ENCODE measurements at places on chromosomes 7 and 10.

DNA sequence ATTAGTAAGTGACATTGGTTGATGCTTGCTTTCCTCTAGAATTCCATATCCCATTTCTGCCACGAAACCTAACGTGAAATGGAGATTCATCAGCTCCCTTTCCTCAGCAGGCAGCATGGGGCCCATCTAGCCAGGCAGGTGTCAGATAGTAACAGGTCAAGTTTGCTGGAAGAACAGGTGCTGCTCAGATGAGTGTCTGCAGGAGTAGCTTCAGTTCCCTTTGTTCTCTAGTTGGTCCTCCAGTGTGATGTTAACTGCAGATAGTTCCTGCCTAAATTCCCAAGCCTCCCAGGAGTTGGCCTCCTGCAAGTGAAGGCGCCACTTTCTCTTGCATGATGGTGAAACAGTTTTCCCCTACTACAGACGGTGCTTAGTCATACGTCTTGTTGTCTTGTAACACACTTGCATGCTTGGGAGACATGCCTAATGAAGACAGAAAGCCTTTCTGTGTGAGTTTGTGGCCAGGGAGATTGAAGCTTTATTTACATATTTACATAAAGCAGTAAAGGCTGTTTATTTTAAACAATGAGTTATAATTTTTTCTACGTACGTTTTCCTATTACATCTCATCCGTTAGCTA, 175.4 kb downstream of the CHN2 start:
- no peak for DNase-seq

DNA sequence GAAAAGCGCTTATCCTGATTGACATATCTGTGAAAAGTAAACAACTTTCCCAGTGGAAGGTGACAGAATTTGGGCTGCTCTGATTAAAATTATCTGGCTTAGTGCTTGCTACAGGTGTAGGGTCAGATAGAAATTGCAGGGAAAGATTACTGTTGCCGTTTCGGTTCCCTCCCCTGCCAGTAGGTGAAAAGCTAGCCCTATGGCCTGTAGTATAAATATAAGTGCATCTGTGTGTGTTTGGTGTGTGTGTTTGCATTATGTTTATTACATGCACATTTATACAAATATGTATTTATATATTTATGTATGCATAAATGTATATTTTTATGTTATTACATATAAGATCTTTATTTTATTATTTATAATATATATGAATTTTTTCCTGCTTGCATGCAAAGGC, 72.3 kb upstream of the VOPP1 start:
- DNase-seq, result no peak

DNA sequence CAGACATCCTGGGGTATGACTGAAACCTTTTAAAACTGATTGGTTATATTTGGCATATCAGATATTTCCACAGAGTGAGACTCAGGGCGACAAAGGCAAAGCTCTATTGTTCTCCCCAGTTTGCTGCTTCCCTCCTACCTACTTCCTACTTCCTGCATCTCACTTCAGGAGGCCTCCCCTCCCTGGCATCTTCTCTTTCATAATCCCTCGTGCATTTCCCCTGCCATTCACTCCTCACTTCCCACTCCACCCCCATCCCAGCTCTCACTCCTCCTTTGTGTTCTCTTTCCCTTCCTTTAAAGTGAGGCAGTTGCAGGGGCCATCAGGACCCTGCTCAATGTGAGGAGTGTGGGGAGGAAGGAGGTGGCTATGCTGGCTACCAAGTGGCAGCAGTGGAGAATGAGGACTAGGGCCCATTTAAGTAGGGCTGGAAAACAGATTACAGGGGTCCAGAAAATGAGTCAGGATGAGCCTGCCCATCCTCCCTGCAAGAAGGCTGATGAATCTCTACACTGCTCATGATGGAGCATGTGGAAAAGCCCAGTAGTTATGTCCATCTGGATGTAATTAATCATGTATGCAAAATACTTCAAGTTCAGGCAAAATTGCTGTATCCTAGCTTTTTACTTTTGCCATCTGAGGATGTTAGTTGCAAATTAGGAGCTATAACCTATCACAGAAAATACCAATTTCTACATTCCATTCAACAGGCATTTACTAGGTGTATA, 311.8 kb upstream of the IMMP2L start:
- no peak for DNase-seq

GRCh38 chr7:43876976-43877745, 7.8 kb upstream of the MRPS24 start:
- no peak for DNase-seq

- no peak for DNase-seq
Observed at GRCh38 chr10:118764195-118764594, 9.4 kb upstream of the CACUL1 start.

- DNase-seq, result no peak
Observed at GRCh38 chr7:142583446-142583845, 165.8 kb upstream of the PRSS1 start.

DNA sequence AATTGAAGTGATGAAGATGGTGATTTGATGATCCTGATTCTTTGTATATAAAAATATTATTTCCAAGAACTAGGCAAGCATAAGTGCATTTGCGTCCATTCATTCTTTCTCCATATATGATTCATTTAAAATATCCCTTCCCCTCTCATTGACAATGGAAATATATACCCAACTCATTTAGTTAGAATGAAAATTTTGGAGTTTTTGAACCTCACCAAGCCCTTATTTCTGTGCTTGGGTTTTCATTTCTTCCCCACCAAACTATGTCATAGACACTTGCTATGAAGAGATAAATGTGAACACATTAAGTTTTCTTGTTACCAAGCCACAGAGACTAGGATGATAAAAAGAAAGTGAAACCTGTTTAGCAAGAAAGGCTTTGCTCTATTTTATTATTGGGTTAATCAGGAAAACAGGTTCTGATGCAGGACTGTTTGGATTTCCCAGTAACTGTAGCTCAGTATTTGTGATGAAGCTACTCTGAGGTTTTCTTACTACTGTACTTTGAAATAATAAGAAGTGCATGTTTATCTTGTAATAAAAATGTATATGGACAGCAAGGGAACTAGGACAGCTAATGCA, 68.3 kb downstream of the ITGB1 start:
- DNase-seq, result no peak

GRCh38 chr10:6214612-6215011, 11.9 kb downstream of the PFKFB3 start:
- no peak for DNase-seq

DNA sequence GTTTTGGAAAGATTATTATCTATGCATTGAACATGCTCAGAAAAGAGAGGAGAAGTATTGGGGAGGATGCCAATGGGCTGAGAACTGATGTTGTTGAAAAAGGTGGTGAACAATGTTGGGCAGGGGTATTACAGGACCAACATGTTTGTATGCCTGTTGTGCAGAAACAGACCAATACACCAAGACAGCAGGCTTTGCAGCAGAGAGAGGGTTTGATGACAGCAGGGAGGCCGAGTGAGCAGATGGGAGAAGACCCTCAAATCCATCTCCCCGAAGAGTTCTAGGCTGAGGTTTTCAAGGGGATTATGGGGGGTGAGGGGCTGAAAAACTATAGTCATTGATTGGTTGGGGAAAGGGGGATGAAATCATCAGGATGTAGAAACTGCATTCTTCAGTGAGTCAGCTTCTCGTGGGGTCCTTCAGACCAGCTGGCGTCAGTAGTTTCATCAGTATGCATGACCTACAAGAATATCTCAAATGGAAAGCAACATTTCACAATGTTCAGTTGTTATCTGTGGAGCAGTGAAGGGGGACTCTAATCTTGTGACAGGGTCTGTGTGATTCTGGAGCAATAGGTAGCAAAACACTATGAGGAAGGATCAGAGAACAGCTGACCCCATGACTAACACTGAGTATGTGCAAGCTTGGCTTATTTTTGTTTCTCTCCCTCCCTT, 167.8 kb downstream of the BAMBI start:
- no peak for DNase-seq

DNA sequence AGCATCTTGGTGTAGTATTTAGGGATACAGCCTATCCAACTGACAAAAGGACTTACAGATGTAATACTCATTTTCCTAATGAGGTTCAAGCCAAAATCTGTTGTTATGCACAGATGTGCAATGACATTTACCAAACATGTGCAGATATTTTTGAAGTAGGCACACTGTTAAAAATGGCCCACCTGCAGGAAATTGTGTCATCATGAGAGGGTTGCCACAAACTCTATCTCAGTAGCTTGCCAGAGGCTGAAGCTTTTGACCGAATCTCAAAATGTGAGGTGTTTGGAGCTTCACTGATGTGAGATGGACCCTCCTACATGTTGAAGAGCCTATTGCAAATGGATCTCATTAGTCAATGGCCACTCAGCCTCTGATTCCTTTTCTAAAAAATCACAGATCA, 89.7 kb upstream of the CSTF2T start:
- no peak for DNase-seq
